ENCODE measurements at places on chromosomes 16 and 17.

GRCh38 chr16:57548408-57548807, 6.0 kb downstream of the ADGRG5 start:
- no peak for DNase-seq

DNA sequence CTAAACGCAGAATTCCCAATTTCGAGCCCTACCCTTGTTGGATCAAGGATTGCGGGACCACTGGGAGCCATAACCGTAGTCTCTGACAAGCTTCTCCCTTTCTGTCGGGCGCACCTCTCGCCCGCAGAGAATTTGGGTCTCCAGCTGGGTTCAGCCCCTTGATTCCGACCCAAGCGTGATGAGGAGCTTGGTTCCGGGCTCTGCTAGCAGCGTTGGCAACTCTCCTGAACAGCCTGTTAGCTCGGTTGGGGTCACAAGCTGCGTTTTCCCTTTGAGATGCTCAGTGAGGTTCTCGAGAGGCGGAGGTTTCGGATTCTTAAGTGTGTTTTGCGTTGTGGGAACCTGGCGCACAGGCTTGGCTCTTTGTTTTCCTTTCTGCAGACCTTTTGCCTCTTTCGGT, 655 bp downstream of the ATXN1L start:
- DNase-seq: peak; percentile 51

DNA sequence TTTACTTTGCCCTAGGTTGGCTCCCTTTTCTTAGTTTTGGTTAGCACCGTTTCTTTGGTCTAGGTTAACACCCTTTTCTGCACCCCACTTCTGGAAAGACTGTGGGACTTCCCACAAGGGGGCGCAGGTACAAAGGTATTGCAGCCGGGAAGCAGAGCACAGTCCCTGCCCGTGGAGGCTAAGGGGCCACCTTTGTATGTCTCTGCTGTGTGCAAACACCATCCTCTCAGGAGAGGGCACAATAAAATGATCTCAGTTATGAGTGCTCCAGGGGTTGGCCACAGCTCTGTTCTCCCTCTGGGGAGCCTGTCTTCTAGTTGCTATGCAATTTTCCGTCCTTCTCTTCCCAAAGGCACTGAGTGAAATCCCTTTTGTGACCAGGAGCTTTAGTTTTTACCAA, 28.4 kb upstream of the TMC5 start:
- DNase-seq: peak; percentile 73

DNA sequence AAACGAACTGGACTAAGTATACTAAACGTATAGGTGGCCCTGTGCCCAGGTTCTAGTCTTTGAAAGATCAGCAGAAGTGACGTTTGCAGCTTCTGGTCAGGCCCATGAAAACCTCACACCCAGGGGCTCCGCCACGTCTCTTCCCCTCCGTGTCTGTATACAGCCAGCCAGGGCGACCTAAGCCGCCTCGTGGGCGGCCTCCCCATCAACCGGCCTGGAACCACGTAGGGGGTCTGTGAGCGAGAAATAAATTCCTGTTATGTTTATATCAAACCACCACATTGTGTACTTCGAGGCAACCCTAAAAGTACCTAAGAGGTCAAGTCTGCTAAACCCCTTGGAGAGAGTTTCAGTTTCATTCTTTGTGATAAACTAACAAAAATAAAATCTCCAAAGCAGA, 6.8 kb downstream of the TK1 start:
- DNase-seq: no peak

DNA sequence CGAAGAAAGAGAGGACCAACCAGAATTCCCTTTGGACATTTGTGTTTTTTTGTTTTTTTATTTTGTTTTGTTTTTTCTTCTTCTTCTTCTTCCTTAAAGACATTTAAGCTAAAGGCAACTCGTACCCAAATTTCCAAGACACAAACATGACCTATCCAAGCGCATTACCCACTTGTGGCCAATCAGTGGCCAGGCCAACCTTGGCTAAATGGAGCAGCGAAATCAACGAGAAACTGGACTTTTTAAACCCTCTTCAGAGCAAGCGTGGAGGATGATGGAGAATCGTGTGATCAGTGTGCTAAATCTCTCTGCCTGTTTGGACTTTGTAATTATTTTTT, 3.6 kb downstream of the SOX9 start:
- no peak for DNase-seq

GRCh38 chr17:42521036-42521435, 15.0 kb upstream of the NAGLU start:
- DNase-seq: no peak

DNA sequence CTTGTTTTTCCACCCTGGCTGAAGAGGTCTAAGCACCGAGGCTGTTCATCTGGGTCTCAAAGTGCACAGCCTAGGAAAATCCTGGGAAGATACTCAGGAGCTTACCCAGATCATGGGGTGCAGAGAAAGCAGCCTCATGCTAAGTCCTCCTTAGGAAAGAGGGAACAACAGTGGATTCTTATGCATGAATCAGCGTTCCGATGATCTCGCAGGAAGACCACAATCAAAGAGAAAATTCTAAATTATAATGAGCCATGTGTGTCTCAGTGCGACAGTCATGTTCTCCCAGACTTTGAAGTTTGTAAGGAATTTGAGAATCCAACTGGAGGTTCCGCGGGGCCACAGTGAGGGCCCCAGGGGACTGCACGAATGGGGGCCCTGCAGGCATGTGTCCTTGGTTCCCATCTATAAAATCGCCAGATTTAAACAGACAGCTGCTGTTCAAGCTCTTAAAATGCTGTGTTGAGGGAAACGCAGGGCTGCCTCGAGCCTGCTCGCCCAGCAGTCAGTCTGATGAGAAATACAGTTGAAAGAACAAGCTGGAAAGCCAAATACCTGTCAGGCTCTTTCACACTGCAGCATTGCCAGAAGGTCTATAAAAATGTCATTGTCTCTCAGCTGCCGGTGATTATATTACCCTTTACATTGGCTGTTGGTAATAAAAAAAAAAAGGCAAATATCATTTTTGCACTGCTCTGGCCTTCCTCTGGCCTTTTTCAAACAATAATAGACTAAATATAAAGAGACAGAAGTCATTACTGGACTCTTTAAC, 152.1 kb downstream of the PMP22 start:
- no peak for DNase-seq

DNA sequence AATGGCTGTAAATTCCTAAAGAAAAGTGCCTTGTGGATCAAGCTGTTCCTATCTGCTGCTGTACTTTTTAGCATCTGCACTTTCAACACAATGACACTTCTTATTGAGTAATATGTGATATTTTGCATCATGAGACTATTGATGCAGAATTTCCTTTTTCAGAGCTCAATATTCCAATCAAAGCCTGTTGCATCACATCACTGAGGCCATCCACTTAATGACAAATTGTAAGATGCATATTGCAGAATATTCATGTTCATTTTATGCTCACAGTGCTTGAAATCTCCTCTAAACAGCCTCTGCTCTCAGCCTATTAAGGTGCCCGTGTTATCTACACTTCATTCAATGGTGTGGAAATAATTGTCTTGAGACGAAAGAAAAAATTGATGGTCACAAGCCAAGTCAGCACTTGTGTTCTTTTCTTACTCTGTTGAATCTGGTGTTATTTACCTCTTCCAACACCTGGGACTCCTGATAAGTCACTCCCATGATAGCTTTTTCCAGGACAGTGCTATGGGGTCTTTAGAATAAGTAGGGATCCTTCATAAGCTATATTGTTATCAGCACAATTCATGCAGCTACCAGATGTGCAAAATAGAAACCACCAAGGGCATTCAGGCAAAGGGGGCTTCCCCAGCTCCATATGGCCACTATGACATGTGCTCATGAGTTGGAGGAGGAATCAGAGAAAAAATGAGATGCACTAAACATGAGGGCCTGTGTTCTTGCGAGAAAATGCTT, 9.3 kb upstream of the SKAP1 start:
- DNase-seq: no peak

DNA sequence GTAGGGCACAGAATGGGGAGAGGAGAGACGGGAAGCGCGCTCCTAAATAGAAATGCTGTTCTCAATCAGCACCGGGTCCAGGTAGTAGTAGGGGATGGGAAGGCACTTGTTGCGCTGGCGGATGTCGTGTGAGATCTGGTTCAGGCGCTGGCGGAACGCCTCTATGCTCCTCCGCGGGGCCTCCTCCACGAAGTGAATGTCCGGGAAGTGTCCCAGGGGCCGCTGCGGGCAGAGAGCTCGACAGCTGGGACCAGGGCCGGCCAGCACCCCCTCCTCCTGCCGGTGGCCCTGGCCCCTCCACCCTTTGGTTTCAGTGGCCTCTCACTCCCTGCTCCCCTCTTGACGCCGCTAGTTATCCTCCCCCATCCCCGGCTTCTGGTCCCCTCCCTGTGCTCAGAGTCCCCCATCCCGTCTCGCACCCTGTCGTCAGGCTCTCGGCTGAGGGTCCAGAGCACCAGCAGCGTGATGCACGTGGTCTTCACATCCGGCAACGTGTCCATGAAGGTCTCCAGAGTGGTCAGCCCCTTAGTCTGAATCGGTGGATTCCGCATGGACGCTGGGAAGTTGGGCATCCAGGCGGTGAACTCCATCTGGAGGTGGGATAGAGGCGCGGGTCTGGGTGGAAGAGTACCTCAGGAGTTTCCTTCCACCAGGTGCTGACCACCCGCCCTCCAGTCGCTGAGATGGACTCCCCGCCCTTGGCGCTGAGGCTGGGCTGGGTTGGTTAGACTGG, 14.6 kb downstream of the ALOX12B start:
- peak; percentile 54 for DNase-seq

DNA sequence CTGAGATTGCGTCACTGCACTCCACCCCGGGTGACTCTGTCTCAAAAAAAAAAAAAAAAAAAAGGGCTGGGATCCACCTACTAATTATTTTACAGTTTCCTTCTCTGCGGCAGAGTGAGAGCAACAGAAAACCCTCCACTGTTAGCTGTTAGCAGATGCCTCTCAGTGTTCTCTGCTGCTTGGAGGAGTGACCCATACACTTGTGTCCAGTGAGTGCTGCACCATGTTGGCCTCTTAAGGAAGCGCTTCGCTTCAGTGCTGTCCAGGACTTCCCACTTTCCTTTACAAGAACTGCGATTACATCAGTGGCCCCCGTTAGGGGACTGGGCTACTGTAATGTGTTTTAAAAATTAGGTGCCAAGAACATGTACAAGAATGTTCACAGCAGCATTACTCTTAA, 18.4 kb upstream of the CLEC18B start:
- no peak for DNase-seq

- no peak for DNase-seq
These were observed 44.4 kb downstream of the PIK3R5 start for GRCh38 chr17:8921147-8921546.

GRCh38 chr17:14405189-14405588, 104.3 kb downstream of the HS3ST3B1 start:
- DNase-seq: no peak

- no peak for DNase-seq
These were observed 7.7 kb upstream of the TMEM92 start for GRCh38 chr17:50266384-50267073.

- DNase-seq: no peak
These were observed 9.6 kb upstream of the CPD start for GRCh38 chr17:30368912-30369720.

GRCh38 chr16:62545039-62545438, 508.8 kb upstream of the CDH8 start:
- DNase-seq: no peak

GRCh38 chr17:34765291-34765690, 185.9 kb downstream of the TMEM132E start:
- no peak for DNase-seq

GRCh38 chr17:16971458-16972338, at the start of gene TNFRSF13B:
Gene TNFRSF13B (minus strand): TSS chr17:16972118. CDS start chr17:16972075, 43 bp downstream.
- no peak for DNase-seq

DNA sequence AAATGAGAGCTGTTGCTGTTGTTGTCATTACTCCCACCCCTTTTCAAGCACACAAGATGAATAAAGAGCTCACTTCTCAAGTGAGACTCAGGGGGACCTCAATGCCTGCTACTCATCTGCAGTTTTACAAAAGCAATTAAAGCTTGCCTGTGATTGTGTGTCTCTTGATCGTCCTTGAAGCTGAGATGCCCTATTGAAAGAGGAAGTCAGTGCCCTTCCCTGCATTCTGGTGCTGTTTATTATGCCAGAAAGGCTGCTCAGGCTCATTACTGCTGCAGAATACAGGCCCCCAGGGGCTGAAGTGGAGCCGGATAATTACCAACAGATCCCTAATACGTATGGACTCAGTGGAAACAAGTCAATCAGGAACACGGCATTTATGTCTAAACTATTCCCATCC, 147.2 kb downstream of the HS3ST2 start:
- DNase-seq: no peak

GRCh38 chr17:61669522-61669921, 78.5 kb upstream of the NACA2 start:
- DNase-seq: no peak

DNA sequence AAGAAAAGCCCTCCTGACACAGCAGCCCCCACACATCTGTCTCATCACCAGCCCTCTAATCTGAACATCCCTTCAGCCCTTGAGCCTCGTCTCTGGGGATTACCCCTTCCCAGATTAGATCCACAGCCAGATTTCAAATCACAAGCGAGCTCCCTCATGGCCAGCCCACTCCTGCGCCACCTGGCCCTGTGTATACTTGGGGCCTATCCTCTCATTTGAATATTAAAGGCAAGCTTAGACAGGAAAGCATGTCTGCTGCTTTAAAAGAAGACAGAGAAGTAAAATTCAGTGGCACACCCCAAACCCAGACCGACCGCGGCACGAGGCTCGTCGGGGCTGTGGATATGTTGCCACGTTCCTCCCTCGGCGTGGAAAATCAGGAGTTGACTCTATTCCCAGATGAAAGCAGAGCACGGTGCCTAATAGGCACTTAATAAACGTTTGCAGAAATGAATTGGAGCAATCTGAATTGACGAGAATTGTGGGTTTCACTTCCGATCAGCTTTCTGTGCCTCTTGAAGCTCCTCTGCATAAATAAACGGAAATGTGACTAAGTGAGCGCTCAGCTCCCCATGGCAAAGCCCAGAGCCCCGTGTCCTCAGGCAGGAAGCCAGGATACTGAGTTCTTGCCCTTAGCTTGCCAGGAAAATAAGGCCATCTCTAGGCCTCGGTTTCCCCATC, 108.0 kb downstream of the CCDC182 start:
- DNase-seq: no peak

GRCh38 chr17:81549031-81549557, 3.1 kb downstream of the FAAP100 start:
- DNase-seq: no peak

GRCh38 chr16:85755929-85756768, 5.3 kb upstream of the C16orf74 start:
- no peak for DNase-seq

DNA sequence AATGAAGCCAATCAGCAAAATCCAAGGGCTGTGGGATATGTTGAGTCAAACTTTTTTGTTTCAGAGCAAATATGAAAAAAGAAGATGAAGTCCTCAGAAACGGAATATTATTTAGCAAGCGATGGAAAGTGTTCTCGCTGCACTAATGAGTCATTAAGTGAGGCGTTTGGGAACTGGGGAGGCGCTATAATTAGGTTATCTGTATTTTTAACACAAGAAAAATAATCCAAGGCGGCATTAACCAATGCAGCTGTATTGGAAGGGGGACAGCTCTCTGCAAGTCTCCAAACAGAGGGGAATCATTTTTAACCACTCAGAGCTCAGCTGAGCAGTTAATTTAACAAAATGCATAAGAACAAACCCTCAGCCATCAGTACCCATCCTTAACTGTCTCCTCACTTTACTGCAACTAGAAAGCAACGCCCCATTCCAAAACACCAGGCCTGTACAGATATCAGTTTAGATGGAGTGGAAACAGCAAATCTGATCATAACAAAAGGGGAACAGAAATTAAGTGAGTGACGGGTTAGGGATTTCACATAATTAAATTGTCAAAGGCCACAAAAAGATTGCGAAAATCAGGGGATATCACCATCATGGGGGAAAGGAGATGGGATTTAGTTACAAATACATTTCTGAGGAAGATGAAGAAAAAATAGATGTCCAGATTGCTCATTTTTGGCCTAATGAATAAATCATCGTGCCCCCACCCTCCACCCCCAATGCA, 211.0 kb upstream of the TOX3 start:
- no peak for DNase-seq

GRCh38 chr16:86598607-86599565, 20.5 kb downstream of the FOXL1 start:
- DNase-seq: no peak
